ENCODE measurements at places on chromosomes 7 and 10.

DNA sequence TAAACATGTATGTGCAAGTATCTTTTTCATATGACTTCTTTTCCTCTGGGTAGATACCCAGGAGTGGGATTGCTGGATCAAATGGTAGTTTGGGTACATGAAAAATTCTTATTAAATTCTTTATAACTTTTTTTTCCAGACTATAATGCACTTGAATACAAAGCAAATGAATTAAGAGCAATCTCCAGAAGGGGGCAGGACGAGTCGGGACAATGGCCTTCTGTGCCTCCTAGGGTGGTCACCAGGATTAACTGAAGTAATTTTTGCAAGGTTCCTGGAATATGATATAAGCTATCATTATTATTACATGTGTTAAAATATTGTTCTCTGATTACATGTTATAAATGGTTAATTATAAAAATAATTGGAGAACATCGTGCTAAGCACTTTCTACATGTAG lies 127.2 kb downstream of the PPP1R17 start:
- no peak for DNase-seq

GRCh38 chr10:130790339-130790738 lies 521.2 kb downstream of the TCERG1L start:
- no peak for DNase-seq

DNA sequence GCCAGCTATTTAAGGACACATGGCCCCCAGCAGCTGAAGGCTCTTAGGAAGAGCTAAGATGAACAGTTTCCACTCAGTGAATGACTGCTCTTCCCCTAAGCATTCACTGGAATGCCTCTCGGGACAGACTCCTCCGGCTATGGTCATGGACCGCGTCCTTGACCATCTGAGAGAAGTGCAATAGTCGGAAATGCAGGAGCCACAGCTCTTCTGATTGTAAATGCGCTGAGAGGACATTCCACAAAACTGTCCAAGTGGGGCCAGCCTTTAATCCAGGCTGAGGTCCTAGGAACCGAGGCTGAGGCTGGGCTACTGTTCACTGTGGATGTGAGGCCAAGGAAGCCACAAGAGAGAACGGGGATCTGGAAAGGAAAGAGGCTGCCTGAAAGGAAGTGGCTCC lies 162.0 kb upstream of the TMEM72 start:
- DNase-seq = no peak

GRCh38 chr10:132374176-132374575 lies 22.8 kb upstream of the PWWP2B start:
- no peak for DNase-seq

DNA sequence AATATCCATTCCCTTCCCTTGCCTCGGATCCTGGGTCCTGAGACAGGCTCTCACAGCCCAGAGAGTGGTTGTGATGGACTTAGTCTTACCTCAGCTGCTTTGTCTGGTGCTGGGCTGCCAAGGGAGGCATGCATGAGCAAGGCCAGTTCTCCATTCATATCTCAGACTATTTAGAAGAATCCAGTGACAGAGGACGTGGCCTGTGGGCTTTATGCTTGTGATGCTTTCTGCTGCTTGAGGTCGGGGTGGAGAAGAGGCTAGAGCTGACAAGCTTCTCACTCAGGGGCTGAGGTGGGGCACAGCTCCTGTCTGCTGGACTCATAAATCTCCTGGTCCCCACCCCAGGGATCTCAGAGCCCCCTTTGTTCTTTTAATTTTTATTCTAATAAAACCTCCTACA lies 66.8 kb downstream of the DNAJC12 start:
- DNase-seq = no peak

GRCh38 chr10:79053481-79054202 lies 15.1 kb upstream of the ZMIZ1 start:
- DNase-seq = no peak

DNA sequence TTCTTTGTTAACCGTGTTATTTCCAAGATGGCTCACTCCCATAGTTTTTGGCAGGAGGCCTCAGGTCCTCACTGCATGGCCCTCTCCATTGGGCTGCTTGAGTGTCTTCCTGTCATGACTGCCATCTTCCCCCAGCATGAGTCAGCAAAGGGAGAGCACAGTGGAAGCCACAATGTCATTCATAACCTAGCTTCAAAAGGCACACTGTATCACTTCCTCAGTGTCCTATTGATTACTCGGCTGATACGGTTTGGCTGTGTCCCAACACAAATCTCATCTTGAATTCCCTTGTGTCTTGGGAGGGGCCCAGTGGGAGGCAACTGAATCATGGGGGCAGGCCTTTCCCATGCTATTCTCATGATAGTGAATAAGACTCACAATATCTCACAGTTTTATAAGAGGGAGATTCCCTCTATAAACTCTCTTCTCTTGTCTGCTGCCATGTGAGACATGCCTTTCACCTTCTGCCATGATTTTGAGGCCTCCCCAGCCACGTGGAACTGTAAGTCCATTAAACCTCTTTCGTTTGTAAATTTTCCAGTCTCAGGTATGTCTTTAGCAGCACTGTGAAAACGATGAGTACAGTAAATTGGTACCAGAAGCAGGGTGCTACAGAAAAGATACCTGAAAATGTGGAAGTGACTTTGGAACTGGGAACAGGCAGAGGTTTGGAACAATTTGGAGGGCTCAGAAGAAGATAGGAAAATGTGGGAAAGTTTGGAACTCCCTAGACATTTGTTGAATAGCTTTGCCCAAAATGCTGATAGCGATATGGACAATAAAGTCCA lies 106.5 kb downstream of the PRLHR start:
- no peak for DNase-seq

DNA sequence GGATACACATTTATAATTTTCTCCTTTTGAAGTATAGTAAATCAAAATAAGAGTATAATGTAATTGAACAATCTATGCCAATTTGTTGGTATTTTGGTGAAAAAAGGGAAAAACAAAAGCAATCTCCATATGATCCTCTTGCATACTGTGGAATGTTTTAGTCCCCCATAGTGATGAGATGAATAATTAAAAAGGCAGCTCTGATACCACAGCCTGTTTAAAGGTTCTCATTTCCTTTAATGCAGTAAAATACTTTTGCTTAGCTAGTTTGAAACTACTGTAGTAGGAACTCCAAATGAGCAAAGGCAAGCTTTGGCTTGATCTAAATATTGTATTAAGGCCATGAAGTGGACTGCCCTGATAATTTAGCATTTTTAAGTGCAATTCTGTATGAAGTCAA lies 77.6 kb downstream of the VTI1A start:
- DNase-seq = no peak

DNA sequence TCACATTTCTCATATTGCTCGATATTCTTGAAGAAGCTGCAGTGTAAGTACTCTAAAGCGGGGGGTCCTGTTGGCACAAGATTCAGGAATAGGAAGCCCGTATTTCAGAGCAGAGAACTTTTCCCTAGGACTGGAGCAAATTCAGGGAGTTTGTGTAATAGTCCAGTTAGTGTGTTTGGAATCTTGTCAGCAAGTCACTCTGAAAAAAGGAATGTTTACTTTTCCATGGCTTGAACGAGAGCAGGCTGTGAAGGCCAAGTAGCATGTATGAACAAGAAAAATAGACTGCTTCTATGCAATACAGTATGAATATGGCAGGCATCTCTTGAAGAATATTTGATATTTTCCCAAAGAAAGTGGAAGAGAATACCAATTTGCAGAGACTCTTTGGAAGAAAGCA lies 39.8 kb downstream of the CDC123 start:
- no peak for DNase-seq

DNA sequence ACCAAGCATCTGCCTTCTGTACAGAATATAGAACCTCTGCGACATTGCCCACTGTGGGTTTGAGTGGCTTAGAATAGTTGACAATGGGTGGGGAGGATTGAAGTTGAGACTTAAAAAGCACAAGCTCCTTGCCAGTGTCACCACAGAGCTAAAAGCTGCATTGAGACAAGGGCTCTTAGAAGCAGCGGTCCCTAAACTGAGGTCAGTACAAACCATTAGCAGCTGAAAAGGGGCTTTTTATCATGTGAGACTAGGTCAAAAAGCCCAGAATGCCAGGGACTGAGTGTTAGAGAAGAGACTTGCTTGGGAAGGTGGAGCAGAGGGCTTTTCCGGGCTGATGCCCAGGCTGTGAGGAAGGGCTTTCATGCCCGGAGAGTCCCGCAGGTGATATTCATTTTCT lies 91.3 kb downstream of the POU6F2 start:
- DNase-seq = no peak

Measured in retinal pigment epithelial cell (primary cell).